ENCODE measurements at places on chromosomes 11 and 22. TPM values are rescaled to one million over a fixed set of nuclear protein-coding genes. Genes with fewer than 3 reads are reported as not detected.
A peak's percentile ranks its signal among the peaks of the same experiment; 100 is the strongest.

Gene TP53I11
- total RNA-seq = 4.9 TPM

Gene SLC6A5
- not detected for total RNA-seq

Gene APLNR
- total RNA-seq = not detected

Gene SPDYC
- total RNA-seq = not detected

DNA sequence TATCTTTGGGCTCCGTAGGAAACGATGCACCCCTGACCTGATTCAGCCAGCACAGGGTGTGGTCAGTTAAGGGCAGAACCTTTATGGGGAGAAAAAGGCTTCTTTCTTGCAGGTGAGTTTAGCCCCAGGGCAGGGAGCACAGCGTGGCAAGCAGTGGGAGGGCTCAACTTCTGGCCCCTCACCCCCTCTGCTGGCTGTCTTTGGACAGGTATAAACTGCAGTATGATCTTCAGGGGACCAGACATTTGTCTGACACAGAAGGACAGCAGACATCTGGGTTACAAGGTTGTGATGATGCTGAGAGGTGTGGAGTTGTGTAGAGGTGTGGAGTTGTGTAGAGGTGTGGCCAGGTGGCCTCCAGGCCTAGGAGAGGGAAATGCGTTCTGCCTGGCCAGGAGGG, 324.0 kb upstream of the PLET1 start:
- DNase-seq = no peak

DNA sequence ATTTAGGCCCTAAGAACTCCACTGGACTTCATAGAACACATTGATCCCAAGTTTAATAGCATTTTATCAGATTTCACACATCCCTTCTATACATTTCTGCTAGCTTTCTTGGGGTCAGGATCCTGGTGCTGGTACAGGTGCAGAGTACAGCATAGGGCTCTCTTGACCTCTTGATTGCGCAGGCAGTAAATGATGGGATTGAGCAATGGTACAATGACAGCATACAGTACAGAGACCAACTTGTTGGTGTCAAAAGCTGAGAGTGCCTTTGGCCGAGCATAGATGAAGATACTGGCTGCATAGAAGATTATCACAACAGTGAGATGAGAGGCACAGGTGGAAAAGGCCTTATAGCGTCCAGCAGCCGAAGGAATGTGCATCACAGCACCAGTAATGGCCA, 4.8 kb downstream of the OR6A2 start:
- no peak for DNase-seq

GRCh38 chr11:64210301-64211020, 3.9 kb downstream of the FERMT3 start:
- DNase-seq = no peak

DNA sequence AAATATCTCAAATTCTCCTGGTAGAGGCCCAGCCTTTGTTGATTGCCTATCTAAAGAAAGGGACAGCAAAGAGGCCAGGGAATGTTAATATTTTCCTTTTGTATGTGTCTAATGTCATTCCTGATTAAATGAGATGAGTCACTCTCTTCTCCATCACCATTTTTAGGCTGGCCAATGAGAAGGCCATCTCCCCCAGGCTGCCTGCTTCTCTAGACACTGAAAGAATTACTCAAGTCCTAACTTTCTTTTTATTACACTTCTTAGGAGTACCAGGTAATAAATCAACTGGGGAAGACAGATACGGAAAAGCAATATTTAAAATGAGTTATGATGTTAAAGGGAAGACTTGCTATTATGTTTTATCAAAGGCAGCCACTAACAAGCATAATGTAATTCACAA, 259.2 kb upstream of the SORL1-AS1 start:
- peak; percentile 18 for DNase-seq

GRCh38 chr11:76307978-76308747, 72.8 kb downstream of the THAP12 start:
- DNase-seq = no peak

- peak; percentile 90 for DNase-seq
These were observed 21.5 kb downstream of the PICALM start for GRCh38 chr11:86047275-86047991.
